ENCODE measurements at places on chromosomes 16 and 17.

DNA sequence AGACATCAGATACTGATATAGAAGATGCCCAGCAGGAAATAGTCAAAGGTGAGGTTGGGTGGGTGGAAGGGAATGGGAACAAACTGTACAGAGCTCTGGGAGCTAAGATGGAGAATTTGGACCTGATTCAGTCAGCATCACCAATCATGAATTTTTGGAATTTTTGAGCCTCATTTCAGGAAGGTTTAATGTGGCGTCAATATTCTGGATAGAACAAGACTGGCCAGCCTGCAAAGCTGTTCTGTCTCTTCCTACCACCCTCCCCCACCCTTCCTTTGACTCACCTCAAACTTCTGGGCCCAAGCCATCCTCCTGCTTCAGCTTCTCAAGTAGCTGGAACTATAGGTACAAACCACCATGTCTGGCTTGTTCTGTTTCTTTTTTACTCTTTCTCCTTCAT lies 32.6 kb downstream of the CTCF start:
- DNase-seq = no peak

DNA sequence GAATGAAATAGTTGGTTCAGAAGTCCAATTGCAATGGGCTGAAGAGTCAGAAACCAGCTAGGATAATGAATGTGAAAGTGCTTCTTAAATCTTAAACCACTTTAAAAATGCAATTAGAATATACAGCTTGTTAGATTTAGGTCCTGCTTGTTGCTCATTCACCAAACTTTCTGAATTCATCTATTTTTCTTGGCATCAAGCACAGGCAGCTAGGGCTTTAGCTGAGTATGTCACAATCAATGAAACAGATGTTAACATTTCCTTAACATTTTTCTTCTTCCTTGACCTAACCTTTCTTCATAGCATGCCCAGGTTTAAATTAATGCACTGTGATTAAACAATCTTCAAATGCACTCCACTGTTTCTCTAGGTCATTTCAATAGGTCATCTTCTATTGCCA lies 14.4 kb downstream of the KIF2B start:
- DNase-seq = no peak

- DNase-seq = no peak
Observed at GRCh38 chr16:81834868-81835267, 55.8 kb downstream of the PLCG2 start.

GRCh38 chr17:63697341-63698286 lies 2.3 kb downstream of the LIMD2 start:
- peak; percentile 89 for DNase-seq

- peak; percentile 14 for DNase-seq
Observed at GRCh38 chr17:28916302-28916934, 13.5 kb upstream of the DHRS13 start.

GRCh38 chr16:1174477-1175357 lies 21.8 kb downstream of the CACNA1H start:
- DNase-seq = no peak

- peak; percentile 31 for DNase-seq
Observed at GRCh38 chr16:24516900-24517669, 22.3 kb upstream of the RBBP6 start.

DNA sequence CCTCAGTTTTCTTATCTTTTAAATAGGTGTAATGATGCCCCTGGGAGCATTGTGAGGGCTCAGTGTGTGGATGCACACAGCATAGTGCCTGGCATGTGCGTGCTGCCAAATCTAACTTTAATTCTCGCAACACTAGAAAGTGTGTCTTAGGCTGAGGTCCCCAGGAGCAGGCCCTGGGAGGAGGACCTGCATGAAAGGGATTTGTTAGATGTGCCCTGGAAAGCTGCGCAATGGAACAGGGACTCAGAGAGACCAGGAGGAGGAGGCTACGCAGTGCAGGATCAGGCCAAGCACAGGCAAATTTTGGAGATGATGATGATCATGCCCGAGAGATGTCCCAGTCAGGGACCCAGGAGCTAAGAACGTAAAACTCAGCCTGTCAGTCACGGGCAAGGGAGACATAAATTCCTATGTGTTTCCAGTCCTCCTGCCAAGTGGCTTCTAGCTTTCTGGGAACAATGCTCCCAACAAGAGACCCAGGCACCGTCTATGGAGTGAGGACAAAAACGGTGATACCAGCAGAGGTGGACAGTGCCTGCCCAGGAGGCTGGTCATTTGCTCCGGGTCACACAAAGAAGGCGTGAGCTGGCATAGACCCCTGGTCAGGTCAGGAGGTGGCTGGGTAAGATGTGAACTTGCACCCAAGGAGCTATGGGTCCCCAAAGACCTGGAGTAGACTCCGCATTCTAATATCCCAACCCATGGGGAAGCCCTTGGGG lies 352.2 kb upstream of the TNRC6C start:
- no peak for DNase-seq

DNA sequence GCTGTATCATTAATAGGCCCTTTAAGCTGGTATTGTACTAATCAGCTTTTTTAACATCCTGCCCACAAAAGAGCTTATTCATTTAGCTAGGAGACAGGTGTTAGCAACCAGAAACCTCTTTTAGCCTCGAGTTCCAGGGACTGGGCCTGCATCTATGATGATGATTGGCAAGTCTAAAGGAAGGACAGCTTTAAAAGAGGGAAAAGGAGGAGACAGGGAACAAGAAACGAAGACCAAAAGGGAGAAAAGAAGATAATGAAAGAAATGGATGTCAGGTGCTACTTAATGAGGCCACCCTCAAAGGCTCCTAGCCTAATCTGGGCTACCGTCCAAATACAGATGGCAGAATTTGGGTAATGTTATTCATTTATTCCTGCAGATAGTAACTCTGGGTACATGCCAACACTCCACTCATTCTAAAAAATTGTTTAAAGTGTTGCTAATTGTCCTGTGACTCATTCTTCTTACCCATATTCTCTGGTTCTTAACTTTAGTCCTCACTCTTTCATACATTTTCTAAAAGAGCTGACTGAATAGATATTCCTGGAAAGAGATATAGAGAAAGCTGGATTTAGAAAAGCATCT lies 18.7 kb upstream of the RFFL start:
- no peak for DNase-seq

All from bone marrow (tissue), 2 donors.